ENCODE measurements at places on chromosomes 6 and 20.

DNA sequence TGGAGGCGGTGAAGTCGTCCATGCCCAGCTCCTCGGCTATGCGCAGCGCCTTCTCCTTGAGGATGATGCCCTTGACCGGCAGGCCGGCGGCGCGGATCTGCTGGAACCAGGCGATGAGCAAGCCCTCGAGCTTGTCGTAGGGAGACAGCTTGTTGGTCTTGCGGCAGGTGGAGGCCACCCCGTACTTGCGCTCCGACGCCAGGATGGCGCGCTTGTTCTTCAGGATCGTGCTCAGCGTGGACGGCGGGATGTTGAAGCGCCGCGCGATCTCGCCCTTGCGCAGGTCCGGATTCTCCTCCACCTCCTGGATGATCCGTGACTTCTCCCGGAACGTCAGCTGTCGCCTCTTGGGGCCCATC is 435 bp downstream of the CENPB start:
- peak; percentile 75 for DNase-seq

- peak; percentile 58 for DNase-seq
These were observed 63.3 kb downstream of the TSPYL4 start for GRCh38 chr6:116190550-116190949.

DNA sequence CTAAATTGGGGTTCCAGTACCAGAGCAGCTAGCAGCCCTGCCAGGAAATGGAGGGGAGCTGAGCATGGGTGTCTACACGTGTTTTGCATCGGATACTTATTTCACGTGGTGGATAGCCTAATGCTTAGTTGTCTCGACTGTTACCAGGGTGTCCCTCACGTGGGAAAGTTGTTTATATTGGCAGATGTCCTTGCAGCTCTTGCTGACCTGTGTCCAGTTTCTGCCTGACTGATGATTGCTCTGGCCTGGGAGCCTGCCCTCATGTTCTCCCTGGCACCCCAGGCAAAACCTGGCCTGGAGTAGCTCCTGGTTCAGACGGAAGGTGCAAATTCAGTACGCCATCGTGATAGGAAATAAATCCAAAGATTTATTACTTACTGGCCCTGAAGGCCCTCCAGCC is 11.8 kb upstream of the FERMT1 start:
- DNase-seq = no peak

DNA sequence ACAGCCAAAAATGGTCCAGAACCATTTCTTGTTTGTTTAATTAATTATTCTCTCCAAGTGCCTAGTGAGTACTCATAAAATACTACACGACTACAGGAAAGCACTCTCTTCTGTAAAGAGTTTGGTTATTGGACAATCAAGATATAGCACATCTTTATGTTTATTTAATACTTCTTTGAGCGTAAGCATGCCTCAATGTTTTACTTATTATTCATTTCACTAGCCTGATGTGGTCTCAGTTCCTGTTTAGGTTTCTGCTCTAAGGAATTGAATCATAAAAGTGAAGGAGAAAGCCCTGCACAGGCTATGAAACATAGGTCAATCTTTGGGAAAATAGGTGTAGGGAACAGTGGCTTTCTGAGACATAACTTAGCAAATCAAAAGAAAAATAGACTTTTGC is 45.9 kb upstream of the AIG1 start:
- no peak for DNase-seq

DNA sequence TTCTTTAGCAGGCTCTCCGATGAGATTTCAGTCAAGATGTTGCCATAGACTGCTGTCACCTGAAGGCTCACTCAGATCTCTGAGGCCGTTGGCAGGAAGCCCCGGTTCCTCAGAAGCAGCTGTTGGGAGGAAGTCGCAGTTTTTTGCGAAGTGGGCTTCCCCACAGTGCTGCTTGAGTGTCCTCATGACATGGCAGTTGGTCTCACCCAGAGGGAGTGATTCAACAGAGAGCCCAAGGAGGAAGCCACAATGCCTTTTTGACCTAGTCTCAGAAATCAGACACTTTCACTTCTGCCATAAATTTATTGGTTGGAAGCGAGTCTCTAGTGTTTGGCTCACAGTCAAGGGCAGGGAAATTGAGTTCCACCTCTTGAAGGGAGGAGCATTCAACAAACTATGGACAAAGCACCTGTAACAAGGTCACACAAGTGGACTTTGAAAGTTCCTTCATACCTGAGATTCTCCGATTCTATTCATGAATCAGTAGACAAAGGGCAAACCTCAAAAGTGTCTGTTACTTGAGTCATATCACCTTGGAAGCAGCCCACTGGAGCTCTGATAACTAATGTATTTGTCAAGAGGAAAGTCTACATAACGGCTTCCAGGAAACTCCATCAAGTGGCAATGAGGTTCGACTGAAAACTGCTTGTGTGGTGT is 208.3 kb downstream of the TASP1 start:
- no peak for DNase-seq

DNA sequence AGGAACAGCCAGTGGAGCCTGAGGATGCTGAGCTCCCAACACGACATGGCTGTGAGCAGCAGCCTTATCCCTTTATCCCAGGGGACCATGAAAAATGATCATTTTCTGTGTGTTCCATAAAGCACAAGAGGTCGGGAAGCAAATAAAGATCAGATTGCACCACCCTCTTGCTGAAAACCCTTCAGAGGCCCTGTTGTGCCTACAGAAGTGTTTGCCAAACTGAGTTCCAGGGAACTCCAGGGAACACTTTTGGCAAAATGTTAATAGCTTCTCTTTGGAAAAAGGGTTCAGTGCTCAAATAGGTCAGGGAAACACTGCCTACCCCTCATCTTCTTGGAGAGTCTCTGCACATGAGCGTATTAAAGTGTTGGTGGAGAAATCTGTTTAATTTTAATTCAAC is 24.4 kb downstream of the ARMC2 start:
- no peak for DNase-seq

DNA sequence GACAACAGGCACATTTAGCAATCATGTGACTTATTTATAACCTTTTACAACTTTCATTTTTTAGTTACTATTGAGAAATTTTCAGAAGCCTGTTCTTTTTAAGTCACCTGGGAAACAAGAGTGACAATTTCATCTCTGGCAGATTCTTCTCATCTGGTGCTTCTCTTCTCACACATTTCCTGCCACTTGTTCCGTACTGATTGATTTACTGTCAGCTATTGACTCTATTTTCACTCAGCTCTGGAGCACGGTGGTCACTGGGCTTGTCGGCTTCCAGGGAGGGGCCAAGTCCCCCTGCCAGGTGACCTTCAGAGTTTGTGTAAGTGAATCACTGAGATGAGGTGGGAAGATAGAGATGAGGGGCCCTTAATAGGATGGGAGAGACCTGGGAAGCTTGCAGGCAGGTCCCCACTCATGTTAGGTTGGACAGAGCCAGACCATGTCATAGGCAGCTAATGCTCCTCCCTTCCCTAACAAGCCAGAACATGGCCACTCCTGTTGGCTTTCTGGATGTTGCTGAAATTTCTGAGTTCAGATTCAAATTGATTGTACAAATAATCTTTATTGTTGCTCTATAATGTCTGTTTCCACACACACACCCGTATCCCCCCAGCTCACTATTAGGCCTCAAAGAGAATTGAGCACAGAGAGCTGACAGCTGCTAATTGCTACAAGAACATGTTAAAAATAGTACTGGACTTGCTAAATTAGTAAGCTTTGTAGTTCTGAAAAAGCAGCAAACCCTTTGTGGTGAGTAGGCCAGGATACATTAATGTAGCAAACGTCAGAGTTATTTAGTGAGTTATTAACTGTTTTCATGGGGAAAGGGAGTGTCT is 13.3 kb downstream of the DUSP22 start:
- no peak for DNase-seq

DNA sequence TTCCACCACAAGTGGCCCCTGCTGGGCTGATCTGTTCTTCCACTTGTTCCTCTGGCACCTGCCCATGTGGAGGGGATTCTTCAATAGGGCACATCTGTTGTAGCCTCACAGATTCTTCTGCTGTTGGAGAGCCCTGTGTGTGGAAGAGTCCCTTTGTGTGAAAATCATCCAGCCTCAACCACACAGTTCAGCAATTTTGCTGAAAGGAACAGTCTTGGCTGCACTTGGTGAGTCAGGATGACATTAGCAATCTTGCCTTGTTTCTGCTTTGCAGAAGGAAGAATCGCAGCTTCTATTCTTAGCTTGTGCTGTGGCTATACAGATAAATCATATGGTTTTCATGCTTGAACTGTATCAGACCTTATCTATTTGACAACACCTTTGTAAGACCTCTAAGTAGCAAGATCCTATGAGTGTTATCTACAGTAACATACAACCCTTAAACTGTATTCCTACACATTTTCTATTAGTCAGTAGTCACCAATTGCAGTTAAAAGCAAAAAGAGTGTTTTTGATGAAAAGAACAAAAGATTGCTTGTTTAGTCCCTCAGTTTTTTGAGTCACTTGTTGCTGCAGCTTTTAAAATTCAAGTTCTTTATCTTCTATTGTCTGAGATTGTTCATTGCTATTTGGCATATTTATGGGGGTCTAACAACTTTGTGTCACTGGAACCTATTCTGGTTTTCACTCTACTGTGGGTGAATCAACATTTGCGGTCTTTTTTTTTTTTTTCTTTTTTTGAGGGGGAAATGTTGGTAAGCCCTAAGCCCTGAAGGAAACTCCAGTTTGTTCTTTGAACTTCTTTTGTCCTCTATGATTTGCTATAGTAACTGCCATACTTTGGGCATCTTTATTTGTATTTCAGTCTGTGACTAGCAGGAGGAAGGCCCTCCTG is 231.6 kb downstream of the TFAP2B start:
- DNase-seq = no peak

DNA sequence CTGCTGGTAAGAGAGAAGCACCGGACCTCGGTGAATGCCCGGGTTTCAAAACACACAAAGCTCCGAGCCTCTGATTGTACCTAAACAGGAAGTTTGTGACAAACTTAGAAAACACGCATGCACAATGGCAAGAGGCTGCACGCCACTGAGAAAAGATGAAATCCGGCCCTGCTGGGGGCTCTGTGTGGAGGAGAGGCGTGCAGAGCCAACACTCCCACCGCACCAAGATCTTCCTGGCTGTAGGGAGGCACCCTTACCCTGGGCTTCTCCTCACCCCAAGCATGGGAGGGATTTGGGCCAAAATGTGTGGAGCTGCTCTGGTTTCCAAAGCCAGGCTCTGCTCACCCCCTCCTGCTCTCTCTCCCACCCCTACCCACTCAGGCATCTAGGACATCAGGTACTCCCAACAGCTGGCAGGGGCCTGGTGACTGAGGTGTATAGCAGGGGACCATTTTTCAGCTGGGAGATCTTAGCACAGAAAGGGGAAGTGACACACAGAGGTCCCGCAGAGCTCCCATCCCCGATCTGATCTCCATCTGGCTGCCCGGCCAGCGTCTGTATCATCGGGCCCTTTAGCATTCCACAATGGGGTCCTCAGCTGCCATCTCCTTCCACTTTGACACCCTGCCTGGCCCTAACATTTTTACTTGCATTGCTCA is 84.2 kb downstream of the TRERF1 start:
- DNase-seq = peak; percentile 47

GRCh38 chr6:168274037-168274952 is 45.3 kb downstream of the DACT2 start:
- no peak for DNase-seq

DNA sequence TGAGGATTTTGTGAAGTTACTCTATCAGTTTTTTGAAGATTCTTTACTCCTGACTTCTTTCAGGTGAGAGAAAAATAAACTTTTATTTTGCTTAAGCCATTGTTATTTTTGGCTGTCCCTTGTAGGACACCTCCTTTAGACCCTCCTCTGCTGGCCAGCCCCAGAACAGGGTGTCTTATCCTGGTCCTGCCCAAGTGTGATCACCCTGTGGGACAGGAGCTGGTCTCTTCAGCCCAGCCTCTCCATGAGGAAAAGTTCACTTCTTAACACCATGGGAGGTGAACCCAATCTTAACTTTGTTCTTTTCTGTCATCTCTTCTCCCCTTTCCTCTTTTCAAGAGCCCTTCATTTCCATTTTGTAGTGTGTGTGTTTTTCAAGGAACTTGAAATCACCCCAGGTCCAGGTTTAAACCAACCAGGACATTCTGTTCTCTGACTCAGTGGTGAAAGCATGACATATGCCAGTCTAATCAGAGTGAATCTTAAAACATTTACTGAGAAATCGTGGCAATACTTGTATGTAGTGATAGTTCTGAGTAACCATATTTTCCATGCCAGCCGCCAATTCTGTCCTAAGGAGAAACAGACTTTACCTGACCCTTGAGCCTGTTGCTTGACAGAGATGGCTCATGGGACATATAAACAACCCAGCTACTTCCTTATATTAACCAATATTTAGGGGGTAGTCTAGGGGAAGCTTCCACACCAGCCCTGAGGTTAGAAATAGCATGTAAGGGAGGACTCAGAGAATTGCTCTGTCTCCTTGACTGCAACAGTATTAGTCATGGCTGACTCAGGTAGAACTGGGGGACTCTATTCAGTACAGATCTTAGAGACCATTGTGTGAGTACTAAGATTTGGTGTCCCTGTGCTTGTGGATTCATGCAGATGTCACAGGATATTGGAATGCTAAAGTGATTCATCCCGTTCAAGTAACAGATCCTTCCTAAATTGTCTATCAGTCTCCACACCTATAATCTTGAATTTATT is 48.8 kb downstream of the FLRT3 start:
- peak; percentile 24 for DNase-seq

DNA sequence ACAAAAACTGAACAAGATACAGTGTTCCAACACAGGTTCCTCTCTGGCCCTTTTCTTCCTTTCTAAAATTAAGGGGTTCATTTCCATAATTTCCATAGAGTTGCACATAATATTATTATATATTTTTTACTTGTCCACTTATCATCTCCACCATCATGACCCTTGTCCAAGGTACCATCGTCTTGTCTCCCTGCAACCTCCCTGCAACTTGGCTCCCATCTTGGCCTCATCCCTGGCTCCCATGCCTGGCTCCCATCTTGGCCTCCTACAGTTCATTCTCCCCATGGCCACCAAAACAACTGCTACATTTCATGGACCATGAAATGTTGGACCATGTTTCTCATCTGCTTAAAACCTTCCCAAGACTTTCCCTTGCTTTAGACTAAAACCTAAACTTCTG is 3.1 kb upstream of the KCNB1 start:
- no peak for DNase-seq

DNA sequence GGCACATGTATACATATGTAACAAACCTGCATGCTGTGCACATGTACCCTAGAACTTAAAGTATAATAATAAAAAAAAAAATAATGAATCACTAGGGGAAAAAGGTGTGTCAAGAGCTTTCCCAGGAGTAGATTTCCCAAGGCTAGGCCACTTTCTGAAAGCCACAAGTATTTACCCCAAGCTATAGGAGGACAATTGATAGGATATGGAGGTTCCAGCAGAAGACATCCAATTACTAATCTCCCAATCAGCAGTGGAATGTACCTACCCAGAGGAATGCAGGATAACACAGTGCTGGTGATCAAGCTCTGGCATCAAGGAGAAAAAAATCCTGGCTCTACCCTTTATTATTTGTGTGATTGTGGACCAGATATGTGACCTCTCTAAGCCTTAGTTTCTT is 562.7 kb downstream of the RFPL4B start:
- DNase-seq = no peak

- no peak for DNase-seq
These were observed 79.7 kb downstream of the EDN1 start for GRCh38 chr6:12369781-12370262.

DNA sequence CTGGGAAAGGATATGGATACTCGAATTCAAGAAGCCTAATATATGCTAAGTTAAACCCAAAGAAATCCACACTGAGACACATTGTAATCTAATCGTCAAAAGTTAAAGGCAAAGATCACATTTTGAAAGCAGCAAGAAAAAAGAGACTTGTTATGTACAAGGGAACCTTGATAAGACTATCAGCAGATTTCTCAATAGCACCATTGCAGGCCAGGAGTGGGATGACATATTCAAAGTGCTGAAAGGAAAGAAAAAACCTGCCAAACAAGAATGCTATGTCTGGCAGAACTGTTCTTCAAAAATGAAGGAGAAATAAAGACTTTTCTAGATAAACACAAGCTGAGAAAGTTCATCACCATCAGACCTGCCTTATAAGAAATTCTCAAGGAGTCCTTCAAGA is 75.2 kb downstream of the COL21A1 start:
- no peak for DNase-seq
